Dermis lymphatic vessel endothelial cell (primary cell): ENCODE measurements at places on chromosomes 16 and 17. TPM values are rescaled to one million over a fixed set of nuclear protein-coding genes. Genes with fewer than 3 reads are reported as not detected.

PIGW gene
- total RNA-seq: 7.2 and 7.7 TPM in 2 replicates

ELMO3 gene
- total RNA-seq: 0.65 and 0.86 TPM in 2 replicates

HNF1B gene
- not detected in 2 replicates for total RNA-seq

ABCA10 gene
- total RNA-seq: 0.43 and 0.60 TPM in 2 replicates

GEMIN4 gene
- 7.7 and 8.9 TPM in 2 replicates for total RNA-seq

CEP112 gene
- 11.1 and 12.6 TPM in 2 replicates for total RNA-seq

MGAT5B gene
- 0.22 and 0.26 TPM in 2 replicates for total RNA-seq

KRTAP1-1 gene
- not detected in 2 replicates for total RNA-seq

TEKT1 gene
- 0.11 TPM in 1 of 2 replicates, not detected in the other for total RNA-seq

ZNF205 gene
- total RNA-seq: 10.6 and 13.4 TPM in 2 replicates

CDRT4 gene
- total RNA-seq: 1.2 and 1.5 TPM in 2 replicates

SPN gene
- not detected in 2 replicates for total RNA-seq
